Stimulated activated CD4-positive, alpha-beta T cell treated with anti-CD3 and anti-CD28 coated beads, TNF-alpha, amount 100 ng/mL, for 4 hours (primary cell): ENCODE measurements at places on chromosomes 11 and 22.

DNA sequence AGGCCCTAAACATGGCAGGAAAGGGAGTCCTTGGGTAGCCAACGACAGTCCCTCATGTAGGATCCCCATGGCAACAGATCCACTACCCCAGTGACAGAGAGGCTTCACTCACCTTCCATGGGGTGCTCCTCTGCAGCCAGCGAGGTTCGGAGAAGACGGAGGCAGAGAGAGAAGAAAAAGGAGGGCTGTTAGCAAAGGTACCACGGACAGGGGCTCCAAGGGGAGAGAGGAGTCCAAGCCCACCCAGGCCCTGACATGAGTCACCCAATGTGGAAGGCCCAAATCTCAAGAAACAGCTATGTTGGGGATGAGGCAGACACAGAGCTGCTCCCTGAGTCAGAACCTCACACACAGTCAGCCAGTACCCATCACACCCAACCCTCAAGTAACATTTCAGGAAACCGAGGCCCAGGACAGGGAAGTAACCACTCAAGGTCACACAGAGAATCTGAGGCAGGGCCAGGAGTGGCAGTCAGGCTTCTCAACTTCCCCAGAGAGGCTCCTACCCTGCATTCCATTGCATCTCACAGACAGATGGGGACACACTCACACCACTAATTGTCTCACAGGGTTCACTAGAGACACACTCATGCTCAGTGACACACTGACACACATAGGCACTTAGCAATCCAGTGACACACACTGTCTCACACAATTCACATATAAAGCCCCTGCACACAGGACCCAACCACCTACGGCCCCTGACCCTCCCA lies 25.2 kb downstream of the NRXN2 start:
- DNase-seq: no peak

DNA sequence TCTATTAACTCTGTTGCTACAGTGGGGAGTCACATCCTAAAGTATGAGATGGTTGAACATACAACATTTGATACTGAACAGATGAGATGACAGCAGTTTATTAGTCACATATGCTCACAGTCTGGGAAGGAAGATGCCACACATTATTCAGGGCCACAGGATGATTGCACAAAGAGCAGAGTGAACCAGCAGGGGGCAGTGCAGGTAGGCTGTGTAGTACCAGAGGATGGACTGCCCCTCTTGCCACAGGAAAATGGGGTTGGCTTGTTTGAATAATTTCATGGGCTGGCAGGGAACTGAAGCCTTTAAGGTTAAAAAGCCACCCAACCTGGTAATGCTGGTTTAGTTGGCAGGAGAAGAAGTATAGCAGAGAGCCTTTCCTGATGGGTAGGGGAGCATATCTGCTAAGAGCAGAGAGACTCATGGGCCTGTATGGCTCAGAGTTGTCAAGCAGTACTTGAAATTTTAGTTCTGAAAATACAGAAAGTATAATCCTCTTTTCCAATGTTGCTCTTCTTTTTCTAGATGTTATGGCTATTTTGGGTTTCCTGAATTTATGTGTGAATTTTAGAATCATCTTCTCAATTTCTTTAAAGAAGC lies 180.4 kb upstream of the B3GAT1 start:
- no peak for DNase-seq

GRCh38 chr11:8233691-8234424 lies 29.8 kb downstream of the LMO1 start:
- DNase-seq: no peak

DNA sequence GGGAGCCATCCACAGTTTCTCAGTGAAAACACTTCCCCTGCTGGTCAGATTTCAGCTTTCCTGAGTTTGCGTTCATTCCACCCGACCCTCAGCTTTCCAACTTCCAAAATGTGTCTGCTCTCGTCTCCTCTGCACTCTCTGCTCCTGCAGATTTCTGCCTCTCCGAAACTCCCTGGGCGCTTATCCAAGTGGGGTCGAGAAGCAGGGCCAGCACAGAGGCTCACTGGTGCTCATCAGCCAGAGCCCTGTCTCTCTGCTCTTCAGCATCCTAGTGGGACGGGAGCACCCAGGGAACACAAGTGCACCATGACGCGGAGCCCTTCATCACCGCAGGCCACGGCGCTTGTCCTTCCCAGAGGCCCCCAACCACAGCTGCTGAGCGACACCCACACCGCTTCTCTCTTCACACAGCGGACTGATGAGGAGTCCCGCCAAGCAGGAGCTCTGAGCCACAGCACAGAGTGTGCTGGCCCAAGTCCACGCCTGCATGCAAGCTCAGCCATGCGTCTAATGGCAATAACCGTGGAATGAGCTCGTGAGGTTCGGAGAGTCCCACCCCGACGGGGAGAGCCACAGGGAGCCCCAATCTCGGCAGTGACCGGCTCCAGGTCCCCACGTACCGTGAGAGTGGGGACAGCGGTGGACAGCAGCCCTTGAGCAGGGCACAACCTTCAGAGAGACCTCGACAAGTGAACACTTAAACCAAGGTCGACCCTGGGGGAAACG lies 27.9 kb upstream of the MOB2 start:
- no peak for DNase-seq

DNA sequence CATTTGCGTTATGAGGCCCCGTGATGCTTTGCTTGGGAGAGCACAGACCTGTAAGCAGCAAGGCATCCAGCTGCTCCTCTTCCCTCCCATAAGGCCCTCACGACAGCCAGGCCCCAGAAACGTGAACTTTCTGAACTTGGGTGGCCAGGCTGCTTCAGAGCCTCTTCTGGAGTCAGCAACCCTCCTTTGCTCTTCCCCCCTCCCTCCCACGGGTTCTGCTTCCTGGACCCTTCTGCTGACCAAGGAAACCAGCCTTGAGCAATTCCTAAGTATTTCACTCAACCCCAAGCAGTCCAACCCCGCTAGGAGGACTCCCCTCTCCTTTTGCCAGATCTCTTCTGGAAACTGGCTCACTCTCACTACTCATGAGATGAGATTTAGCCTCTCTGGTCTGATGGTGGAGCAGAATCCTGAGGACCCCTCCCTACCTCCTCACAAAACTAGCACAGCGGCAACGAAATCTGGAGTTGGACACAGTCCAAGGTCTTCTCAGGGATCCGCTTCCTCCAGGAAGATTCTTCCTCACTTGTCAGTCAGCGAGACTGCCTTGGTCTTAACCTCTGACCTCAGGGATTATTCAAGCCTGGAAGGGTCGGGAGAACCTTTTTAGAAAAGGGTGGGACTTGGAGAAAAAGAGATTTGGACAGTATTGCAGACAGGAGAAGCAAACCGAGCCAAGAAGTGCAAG lies 86.2 kb downstream of the UBASH3B start:
- no peak for DNase-seq

DNA sequence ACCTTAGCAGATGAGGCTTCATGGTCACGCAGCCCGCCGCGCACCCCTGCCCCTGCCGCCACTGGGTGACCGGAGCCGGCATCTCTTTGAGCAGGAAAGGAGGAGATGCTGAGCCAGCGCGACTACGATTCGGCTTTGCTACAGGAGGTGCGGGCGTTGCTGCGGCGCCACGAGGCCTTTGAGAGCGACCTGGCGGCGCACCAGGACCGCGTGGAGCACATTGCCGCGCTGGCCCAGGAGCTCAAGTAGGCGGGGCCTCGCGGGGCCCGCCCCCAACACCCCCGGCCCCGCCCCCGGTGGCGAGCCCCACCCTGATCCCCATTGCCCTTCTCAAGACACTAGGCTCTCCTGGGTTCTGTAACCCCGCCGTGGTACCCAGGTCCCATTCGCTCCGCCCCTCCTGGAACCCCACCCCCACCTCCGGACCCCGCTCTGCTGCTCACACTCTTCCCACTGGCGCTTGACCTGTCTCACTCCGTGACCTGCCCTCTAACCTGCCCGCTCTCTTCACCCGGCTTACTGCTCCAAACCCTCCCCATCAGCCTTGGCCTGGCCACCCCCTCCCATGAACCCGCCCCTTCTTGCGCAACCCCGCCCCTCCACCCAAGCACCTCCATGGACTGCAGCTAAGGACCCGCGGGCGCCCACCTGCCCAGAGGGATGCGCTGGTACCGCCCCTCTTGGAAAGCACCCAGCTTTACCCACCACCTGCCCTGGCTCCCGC lies 9.1 kb downstream of the CTSF start:
- DNase-seq: peak; percentile 22

- DNase-seq: no peak
Measured at GRCh38 chr11:67054836-67055523, 1.7 kb upstream of the RHOD start.

- DNase-seq: no peak
Measured at GRCh38 chr11:62427630-62428233, 8.9 kb downstream of the SCGB1A1 start.
